Placental pericyte (primary cell): ENCODE measurements at places on chromosomes 1 and 21. TPM values are rescaled to one million over a fixed set of nuclear protein-coding genes. Genes with fewer than 3 reads are reported as not detected.

The FMO4 gene
- total RNA-seq, result 0.72 and 1.1 TPM in 2 replicates

The NFASC gene
- under 0.01 and 1.4 TPM in 2 replicates for total RNA-seq

The CHD5 gene
- under 0.01 and 0.14 TPM in 2 replicates for total RNA-seq

The MTARC1 gene
- 0.14 and 0.44 TPM in 2 replicates for total RNA-seq

The AMY1A gene
- not detected in 2 replicates for total RNA-seq

The LRRC71 gene
- total RNA-seq, result 0.14 TPM in 1 of 2 replicates, not detected in the other
